Activated CD4-positive, alpha-beta memory T cell treated with anti-CD3 and anti-CD28 coated beads, Interleukin-2, amount 10 ng/mL, durations not matched to agents 7 days and 5 days (primary cell): ENCODE measurements at places on chromosomes 4 and X.
A peak's percentile ranks its signal among the peaks of the same experiment; 100 is the strongest.

DNA sequence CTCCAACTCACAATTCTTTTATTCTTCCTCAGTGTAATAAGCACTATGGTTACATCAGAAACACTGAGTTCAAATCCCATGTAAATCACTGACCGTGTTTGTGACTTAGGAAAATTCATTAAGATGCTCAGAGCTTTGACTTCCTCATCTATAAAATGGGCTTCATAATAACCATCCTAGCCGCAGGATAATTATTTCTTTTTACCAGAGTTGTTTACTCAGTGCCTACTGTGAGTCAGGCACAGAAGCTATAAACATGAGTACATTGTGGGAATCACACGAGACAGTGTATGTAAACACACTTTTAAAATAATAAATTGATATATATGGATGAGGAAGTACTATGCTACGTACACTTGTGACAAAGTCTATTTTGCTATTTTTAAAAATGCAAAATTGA, 296.3 kb upstream of the TENM3 start:
- H3K27ac ChIP-seq: no peak overlapping the region
- H3K27me3 ChIP-seq: no peaks in the 10 kb centered on the region
- H3K36me3 ChIP-seq: no peaks in the 10 kb centered on the region
- no peak overlapping the region for H3K4me3 ChIP-seq
- H3K4me1 ChIP-seq: no peaks in the 10 kb centered on the region

DNA sequence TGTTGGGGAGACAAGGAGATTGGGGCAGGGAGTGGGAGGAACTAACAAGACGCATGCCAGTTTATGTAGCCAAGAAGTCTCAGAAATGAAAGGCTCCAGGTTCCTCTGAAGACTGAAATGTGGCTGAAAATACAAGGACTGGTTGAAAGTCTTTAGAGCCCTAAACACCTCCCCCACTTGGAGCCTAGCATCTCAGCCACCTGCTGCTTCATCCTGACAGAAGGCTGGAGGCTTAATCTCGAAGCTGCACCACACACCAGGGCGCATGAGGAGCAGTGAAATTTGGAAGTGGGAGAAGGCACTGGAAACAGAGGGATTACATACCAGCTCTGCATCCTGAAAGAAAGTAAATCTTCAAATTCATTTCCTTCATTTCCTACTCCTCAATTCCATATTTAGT, 160.7 kb upstream of the FTHL17 start:
- H3K27ac ChIP-seq: no peak overlapping the region
- DNase-seq: no peak
- H3K4me3 ChIP-seq: no peak overlapping the region

GRCh38 chr4:120070196-120070595, 3.5 kb upstream of the MAD2L1 start:
- DNase-seq: no peak
- peaks cover 34% of the 10 kb centered on the region for H3K4me1 ChIP-seq
- H3K27ac ChIP-seq: no peak overlapping the region
- H3K27me3 ChIP-seq: no peaks in the 10 kb centered on the region
- H3K36me3 ChIP-seq: peaks cover 5% of the 10 kb centered on the region

DNA sequence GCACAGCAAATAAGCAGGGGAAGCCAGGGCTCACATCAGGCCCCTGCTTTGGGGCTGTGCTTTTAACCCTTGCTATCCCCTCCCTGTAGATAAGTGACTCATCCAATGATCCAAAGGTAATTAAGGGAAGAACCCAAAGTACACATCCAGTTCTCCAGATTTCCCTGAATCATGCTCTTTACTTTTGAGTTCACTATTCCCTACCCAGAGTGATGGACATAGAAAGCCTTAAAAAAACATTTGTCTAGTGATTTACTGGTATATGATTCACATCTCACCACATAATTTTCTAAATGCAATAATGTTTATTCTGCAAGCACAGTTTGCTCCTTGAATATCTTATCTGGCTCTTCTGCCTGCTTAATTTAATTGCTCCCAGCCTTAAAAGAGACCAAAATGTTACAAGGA, 136.2 kb downstream of the PPP3CA start:
- H3K36me3 ChIP-seq: peaks cover 5% of the 10 kb centered on the region
- no peak for DNase-seq
- no peaks in the 10 kb centered on the region for H3K27me3 ChIP-seq
- peaks cover 11% of the 10 kb centered on the region for H3K4me1 ChIP-seq
- H3K4me3 ChIP-seq: no peak overlapping the region

GRCh38 chrX:6184900-6185515, 43.7 kb downstream of the NLGN4X start:
- H3K4me3 ChIP-seq: no peak overlapping the region
- H3K36me3 ChIP-seq: no peaks in the 10 kb centered on the region
- H3K27ac ChIP-seq: no peak overlapping the region
- no peaks in the 10 kb centered on the region for H3K27me3 ChIP-seq
- no peaks in the 10 kb centered on the region for H3K4me1 ChIP-seq

DNA sequence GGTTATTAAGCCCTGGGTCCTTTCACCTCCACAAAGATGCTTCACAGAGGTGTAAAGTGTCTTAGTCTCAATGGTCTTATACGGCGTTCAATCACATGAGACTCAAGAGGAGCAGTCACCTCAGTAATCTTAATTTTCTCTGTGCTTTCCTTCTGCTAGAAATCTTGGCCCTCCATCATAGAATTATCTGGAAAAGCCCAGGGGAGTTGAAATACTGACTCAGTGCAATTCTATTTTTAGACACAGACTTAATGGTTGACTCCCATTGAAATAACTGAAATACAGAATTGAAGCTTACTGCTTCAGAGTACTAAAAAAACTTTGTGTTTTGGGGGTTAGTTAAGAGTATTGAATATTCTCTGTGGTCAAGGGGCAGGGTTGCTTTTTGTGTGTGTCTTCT, 94.5 kb upstream of the IL15 start:
- no peaks in the 10 kb centered on the region for H3K27me3 ChIP-seq
- H3K36me3 ChIP-seq: no peaks in the 10 kb centered on the region
- H3K4me1 ChIP-seq: no peaks in the 10 kb centered on the region
- no peak overlapping the region for H3K27ac ChIP-seq

- no peak overlapping the region for H3K4me3 ChIP-seq
- no peaks in the 10 kb centered on the region for H3K27me3 ChIP-seq
- H3K27ac ChIP-seq: no peak overlapping the region
- H3K36me3 ChIP-seq: no peaks in the 10 kb centered on the region
Measured at GRCh38 chrX:148867596-148867995, 367.2 kb downstream of the AFF2 start.

DNA sequence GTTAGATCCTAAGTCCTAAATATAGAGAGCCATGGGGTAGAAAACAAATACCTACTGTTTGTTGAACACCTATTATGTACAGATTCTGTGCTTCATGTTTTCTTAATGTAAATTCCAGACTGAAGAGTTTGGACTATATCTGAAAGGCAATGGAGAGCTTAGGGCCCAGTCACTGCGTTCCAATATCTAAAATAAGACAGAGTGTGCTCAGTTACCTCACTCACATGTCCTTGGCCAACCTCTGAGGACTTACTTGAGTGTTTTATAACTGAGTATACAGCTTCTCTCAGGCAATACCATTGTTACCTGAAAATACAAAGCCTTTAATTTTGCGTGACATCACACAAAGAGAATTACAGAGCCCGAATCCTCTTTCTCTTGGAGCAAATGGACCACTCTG, 53.2 kb downstream of the GRIA3 start:
- DNase-seq: no peak
- no peaks in the 10 kb centered on the region for H3K36me3 ChIP-seq
- H3K4me3 ChIP-seq: no peak overlapping the region
- no peaks in the 10 kb centered on the region for H3K27me3 ChIP-seq
- no peaks in the 10 kb centered on the region for H3K4me1 ChIP-seq

- no peak for DNase-seq
- H3K27ac ChIP-seq: no peak overlapping the region
- H3K4me1 ChIP-seq: peaks cover 15% of the 10 kb centered on the region
- H3K4me3 ChIP-seq: no peak overlapping the region
- no peaks in the 10 kb centered on the region for H3K36me3 ChIP-seq
- peaks cover 13% of the 10 kb centered on the region for H3K27me3 ChIP-seq
Measured at GRCh38 chr4:78645853-78646757, 94.5 kb downstream of the ANXA3 start.

DNA sequence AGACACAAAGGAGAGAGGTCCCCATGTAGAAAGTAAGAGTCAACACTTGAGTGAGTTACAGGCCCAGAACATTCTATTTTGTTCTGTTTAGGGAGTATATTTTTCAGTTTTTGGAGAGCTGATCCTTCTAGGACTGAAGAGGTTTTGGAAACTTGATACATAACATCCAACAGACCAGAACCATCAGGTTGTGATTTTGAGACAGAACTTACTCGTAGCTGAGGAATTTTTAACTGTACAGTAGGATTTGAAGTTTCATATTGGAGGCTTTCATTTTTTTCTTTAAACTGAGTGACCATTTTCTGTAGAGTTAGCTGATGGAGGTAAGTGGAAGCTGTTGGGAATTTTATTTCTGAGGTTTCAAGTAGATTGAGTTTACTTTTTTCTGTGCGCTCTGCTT, 73.3 kb downstream of the NCAPG start:
- no peak for DNase-seq
- no peaks in the 10 kb centered on the region for H3K36me3 ChIP-seq
- no peak overlapping the region for H3K4me3 ChIP-seq
- H3K27ac ChIP-seq: no peak overlapping the region
- no peaks in the 10 kb centered on the region for H3K27me3 ChIP-seq
- no peaks in the 10 kb centered on the region for H3K4me1 ChIP-seq

DNA sequence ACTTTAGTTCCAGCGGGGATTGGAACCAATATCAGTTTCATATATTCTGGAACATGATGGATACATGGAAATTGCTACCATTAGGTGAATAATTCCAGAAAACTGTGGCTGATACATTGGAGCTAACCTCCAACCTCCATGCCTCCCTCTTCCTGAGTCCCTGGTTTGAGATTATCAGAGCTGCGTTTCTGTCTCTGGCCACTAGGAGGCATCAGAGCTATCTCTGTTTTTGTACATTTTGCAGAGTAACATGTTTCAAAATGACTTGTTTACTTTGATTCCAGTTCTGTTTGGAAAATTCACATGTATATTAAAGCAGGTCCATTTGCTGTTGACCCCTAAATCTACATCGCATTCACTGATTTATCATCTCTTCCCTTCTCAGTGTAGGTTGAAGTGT, 2.4 kb upstream of the RAB40AL start:
- H3K36me3 ChIP-seq: no peaks in the 10 kb centered on the region
- DNase-seq: peak; percentile 31
- no peaks in the 10 kb centered on the region for H3K27me3 ChIP-seq
